Upper lobe of left lung (tissue), 6 donors: ENCODE measurements at places on chromosomes 4 and X. TPM values are rescaled to one million over a fixed set of nuclear protein-coding genes. Genes with fewer than 3 reads are reported as not detected.

DNA sequence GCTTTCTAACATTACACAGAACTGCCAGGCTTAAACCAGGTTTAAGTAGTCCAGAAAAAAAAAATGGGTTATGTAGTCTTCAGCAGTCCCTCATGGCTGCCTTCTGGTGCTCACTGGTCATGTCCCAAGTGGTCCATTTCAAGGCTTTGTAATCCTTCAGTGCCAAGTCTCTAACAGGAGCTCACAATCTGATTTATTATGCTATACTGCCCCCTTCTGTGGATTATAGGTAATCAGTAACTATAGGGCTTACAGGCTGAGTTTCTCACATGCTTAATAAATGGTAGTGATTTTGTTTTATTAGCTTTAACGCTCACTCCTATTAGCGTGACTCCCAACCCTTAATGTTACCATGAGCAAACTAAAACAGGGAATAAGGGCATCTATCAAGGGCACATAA is 92.5 kb upstream of the EDA2R start:
- DNase-seq = no peak

DNA sequence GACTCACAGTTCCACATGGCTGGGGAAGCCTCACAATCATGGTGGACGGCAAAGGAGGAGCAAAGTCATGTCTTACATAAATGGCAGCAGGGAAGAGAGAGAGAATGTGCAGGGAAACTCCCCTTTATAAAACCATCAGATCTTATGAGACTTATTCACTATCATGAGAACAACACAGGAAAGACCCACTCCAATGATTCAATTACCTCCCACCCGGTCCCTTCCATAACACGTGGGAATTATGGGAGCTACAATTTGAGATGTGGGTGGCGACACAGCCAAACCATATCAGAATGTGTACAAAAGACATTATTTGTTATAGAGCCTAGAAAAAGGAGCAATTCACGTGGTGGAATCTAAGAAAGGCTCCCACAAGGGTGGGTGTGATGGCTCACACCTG is 10.8 kb upstream of the HERC6 start:
- no peak for DNase-seq

DNA sequence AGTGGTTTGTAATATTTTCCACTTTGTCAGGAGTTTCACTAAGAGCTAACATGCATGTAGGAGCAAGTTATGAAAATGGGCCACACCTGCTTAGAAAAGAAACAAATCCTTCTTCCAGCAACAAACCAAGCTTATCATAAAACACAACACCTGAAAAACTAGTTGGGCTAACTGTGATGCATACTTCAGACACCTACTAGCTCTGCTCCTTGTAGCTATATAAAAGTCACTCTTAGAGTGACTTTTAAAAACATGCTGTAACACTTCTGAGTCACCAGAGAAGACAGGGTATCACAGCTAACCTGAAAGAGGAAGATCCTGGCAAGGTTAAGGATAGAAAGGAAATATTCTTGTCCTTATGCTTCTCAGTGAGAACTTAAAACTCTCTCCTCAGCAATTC is 3.6 kb upstream of the SLAIN2 start:
- no peak for DNase-seq

GRCh38 chr4:18440527-18441202 is 419.1 kb upstream of the LCORL start:
- DNase-seq = no peak

GRCh38 chr4:36304138-36304681 is 22.8 kb downstream of the DTHD1 start:
- DNase-seq = no peak

Gene MAGEB1
- not detected for total RNA-seq

Gene SMR3B
- total RNA-seq = not detected

- no peak for DNase-seq
These were observed 7.4 kb upstream of the BRS3 start for GRCh38 chrX:136480383-136480782.

Gene RASGEF1B
- total RNA-seq = 45.7 TPM
